ENCODE measurements at places on chromosomes 3 and 15.

- no peak for DNase-seq
Observed at GRCh38 chr3:25007974-25008658, 419.9 kb upstream of the RARB start.

DNA sequence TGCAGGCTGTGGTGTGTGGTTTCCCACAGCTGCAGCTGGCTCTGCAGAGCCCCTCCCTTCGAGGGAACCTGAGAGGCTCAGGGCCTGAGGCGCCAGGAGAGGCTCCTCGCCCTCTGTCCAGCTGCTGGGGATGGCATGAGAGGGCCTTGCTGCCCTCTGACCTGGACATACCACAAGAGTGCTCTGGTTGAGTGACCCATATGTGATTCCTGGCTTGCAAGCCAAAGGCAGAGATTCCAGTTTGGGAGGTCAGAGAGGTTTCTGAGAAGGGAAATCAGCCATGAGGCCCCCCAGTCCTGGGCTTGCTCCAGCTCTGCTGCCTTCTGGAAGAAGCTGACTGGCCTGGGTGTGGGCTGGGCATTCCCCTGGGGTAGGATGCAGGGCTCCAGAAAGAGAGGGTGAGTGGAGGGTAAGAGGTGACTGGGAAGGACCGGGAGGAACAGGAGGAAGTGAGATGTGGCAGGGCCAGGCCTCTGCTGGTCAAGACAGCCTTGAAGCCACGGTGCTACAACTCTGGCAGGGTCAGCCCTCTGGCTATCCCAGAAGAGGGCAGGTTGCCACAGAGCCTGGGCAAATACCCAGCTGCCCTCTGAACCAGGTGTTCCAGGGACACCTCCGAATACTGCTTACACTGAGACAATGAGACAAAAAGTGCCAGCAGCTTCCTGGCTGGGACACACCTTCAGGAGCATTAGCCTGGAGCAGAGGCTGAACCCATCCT, 16.0 kb upstream of the SRP14 start:
- DNase-seq: peak; percentile 62

GRCh38 chr3:148307443-148307843, 390.3 kb upstream of the AGTR1 start:
- DNase-seq: no peak

GRCh38 chr3:133944641-133945380, 49.1 kb upstream of the RAB6B start:
- DNase-seq: peak; percentile 93

GRCh38 chr15:81083201-81083600, 50.9 kb upstream of the CFAP161 start:
- DNase-seq: no peak

GRCh38 chr3:175741951-175742350, 882.8 kb downstream of the NAALADL2 start:
- DNase-seq: no peak

DNA sequence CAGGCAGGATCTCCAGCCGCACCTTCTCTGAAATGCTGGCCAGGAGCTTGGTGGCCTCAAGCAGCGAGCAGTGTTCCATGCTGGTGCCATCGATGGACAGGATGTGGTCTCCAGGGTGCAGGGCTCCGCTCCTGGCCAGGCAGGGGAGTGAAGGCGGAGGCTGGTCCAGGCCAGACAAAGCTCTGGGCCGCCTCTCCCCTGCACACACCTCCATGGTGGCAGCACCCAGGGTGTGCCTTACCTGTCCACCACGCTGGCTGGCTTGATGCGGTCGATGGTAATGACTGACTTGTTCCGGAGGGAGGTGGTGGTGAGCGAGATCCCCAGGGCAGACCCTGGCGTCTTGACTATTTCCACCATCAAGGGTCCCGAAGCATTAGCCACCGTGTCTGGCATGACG, 20.0 kb downstream of the GRIP2 start:
- DNase-seq: no peak

DNA sequence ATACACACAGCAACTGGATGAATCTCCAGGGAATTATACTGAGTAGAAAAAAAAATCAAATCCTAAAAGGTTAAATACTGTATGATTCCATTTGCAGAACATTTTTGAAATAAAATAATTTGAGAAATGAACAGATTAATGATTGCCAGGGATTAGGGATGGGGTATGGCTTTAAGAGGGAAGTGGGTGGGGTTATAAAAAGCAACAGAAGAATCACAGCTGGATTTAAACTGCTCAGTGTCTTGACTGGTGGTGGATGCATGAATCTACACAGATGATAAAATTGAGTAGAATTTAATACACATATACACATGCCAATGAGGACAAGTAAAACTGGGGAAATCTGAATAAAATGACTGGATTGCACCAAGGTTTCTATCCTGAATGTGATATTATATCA, 79.7 kb upstream of the GOLGA8B start:
- no peak for DNase-seq

GRCh38 chr15:57098896-57099295, 180.5 kb downstream of the TCF12 start:
- DNase-seq: no peak

- DNase-seq: no peak
Observed at GRCh38 chr3:175512700-175513099, 653.6 kb downstream of the NAALADL2 start.

DNA sequence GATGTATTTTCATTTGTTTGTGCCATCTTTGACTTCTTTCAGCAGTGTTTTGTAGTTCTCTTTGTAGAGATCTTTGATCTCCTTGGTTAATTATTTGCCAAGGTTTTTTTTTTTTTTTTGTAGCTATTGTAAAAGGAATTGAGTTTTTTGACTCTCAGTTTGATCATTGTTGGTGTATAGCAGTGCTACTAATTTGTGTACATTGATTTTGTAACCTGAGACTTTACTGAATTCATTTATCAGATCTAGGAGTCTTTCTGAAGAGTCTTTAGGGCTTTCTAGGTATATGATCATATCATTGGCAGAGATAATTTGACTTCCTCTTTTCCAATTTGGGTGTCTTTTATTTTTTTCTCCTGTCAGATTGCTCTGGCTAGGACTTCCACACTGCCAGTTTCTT, 42.2 kb upstream of the POMGNT2 start:
- no peak for DNase-seq

GRCh38 chr3:114377426-114377825, 83.6 kb downstream of the TIGIT start:
- no peak for DNase-seq
